ENCODE measurements at places on chromosomes 7 and 10.
A peak's percentile ranks its signal among the peaks of the same experiment; 100 is the strongest.

DNA sequence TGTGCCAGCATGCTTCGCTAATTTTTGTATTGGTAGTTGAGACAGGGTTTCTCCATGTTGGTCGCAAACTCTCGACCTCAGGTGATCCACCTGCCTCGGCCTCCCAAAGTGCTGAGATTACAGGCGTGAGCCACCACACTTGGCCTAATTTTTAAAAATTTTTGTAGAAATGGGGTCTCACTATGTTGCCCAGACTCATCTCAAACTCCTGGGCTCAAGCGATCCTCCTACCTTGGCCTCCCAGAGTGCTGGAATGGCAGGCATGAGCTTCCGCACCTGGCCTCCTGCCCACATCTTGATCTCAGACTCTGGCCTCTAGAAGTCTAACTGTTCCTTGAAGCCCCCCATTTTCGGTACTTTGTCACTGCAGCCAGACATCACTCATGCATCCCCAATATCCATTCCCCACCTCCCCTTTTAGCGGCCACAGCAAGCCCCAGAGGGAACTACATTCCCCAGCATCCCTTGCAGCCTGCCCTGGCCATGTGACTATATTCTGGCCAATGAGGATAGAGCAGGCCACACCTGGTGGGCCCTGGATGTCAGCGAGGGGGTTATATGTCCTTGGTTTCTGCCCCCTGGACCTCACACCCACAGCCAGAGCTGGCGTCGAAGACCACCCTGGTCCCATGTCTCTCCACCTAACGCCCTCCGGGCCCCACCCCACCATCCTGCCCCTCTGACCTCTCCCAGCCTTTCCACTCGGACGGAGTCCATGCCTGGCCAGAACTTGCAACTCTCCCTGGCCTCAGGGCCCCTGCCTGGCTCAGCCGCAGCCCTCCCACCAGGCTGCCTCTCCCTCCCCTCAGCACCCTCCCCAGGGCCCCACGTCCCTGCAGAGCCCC is 33.8 kb downstream of the MICALL2 start:
- DNase-seq = peak; percentile 66

- no peak for DNase-seq
Observed at GRCh38 chr10:48470115-48470892, 134.6 kb downstream of the ARHGAP22 start.

DNA sequence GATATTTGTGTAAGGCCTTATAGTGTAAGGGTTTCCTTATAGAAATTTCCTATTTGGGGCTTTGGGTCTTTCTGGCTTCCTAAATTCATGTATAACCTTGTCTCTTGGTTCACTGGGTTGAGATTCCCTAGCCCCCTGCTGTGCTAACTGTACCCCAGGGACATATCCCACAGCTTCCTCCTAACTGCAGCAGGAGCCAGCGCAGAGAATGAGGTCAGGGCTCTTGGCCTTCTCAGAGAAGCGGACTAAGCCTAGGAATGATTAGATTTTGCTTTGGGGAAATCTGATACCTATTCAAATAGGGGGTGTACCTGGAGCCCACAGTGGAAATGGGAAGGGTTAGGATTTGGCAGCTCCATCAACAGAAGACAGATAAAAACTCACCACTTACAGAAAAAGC is 138.1 kb upstream of the EFCAB10 start:
- no peak for DNase-seq

DNA sequence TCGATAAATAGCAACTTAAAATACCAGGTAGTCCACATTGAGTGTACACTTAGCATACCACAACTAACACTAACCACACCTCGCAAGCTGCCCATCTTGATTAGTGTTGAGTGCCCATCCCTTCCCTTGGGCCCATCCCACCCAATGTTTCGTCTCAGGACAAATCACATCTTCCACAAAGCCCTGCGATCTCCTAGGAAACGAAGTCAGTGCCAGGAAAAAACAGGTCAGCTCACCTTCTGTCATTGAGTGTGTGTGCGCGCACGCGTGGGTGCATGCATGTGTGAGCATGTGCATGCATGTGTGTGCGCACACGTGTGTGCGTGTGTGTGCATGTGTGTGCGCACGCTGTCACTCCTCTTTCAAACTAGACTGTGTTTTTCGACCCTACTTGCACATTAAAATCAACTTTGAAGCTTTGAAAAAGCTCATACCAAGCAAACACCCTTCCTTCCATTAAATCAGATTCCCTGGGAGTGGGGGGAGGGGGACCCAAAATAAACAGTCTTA is 48.8 kb upstream of the OPALIN start:
- DNase-seq = no peak

Data from GM13977 (cell line).